ENCODE measurements at places on chromosomes 7 and 10. TPM values are rescaled to one million over a fixed set of nuclear protein-coding genes. Genes with fewer than 3 reads are reported as not detected.

DNA sequence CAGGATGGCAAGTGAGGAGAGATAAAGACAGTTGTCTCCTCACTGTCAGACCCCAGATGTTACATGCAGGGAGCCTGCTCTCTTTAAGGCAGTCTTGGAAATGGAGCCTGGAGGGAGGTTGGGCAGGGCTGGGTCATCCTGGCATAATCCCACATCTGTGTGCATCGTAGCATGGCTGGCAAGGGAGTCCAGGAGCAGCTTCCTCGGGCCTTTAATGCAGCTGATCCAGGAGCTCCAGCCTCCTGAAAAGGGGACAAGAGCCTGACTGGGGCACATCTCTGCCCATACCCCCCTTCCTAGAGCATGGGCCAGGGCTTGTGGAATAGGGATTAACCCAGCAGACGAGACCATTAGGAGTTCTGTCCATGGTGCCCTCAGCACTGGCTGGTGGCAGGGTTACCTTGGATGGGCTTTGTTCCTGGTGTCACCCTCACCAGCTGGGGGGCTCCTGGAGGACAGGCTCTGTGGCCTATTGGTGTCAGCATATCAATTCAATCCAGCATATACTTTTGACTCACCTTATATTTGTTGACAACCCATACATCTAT is 34.9 kb downstream of the TBATA start:
- no peak overlapping the region for H3K4me3 ChIP-seq
- no peak for DNase-seq
- peaks cover 20% of the 10 kb centered on the region for H3K36me3 ChIP-seq

- H3K4me3 ChIP-seq: no peak overlapping the region
- H3K27me3 ChIP-seq: no peaks in the 10 kb centered on the region
- no peaks in the 10 kb centered on the region for H3K4me1 ChIP-seq
These were observed 74.8 kb upstream of the FOXK1 start for GRCh38 chr7:4607311-4607729.

DNA sequence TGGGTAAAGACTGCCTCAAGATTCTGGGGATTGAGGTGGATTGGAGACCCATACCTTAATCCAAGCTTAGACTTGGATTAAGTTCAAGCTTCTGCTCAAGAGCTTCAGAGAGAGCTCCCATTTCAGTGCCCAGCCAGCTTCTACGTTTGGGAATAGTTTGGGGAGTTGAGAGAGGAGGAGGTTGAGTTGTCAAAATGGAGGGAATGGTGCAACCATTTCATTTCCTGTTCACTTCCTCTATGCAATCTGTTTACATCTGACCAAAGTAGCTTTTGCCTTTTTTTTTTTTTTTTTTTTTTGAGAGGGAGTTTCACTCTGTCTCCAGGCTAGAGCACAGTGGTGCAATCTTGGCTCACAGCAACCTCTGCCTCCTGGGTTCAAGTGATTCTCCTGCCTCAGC is 65.8 kb downstream of the ENTPD1 start:
- H3K36me3 ChIP-seq: no peaks in the 10 kb centered on the region
- peaks cover 4% of the 10 kb centered on the region for H3K4me1 ChIP-seq
- DNase-seq: no peak
- H3K27me3 ChIP-seq: no peaks in the 10 kb centered on the region
- no peak overlapping the region for H3K4me3 ChIP-seq
- H3K27ac ChIP-seq: no peak overlapping the region

The MEIG1 gene
- 0.15 TPM for polyA plus RNA-seq

- no peaks in the 10 kb centered on the region for H3K4me1 ChIP-seq
- H3K4me3 ChIP-seq: no peak overlapping the region
- no peaks in the 10 kb centered on the region for H3K36me3 ChIP-seq
- DNase-seq: no peak
- no peaks in the 10 kb centered on the region for H3K27me3 ChIP-seq
These were observed 142.9 kb downstream of the ANKRD30A start for GRCh38 chr10:37268266-37268665.

- H3K4me1 ChIP-seq: no peaks in the 10 kb centered on the region
- H3K36me3 ChIP-seq: no peaks in the 10 kb centered on the region
- no peaks in the 10 kb centered on the region for H3K27me3 ChIP-seq
- no peak overlapping the region for H3K27ac ChIP-seq
These were observed 88.7 kb downstream of the PHYHIPL start for GRCh38 chr10:59265141-59265540.

The GFRA1 gene
- polyA plus RNA-seq: 2.8 TPM

- no peaks in the 10 kb centered on the region for H3K27me3 ChIP-seq
- H3K36me3 ChIP-seq: no peaks in the 10 kb centered on the region
- H3K27ac ChIP-seq: no peak overlapping the region
These were observed 132.5 kb downstream of the REEP3 start for GRCh38 chr10:63653747-63654146.

Measured in small intestine (tissue), 16 donors.